ENCODE measurements at places on chromosomes 5 and 9.

DNA sequence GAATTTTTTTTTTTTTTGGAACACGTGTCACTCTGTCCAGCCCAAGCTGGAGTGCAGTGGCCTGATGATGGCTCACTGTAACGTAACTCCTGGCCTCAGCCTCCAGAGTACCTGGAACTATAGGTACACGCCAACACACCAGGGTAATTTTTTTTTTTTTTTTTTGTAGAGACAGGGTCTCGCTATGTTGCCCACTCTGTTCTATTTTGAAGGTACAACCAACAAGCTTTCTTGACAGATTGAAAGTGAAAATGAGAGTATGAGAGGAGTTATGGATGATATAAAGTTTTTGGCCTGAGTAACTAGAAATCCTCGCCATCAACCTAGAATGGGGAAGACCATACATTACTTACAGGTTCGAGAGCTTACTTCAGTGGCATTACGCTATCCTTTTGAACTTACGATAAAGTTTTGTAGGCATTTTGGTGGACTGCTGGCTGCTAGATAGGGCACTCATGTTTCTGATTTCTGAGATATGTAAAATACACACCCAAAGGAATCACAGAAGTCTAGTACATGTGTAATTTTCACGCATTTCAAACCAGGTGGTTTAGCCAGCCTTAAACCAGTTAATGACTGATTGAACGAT, 806 bp upstream of the CDC42SE2 start:
- peak; percentile 22 for DNase-seq

DNA sequence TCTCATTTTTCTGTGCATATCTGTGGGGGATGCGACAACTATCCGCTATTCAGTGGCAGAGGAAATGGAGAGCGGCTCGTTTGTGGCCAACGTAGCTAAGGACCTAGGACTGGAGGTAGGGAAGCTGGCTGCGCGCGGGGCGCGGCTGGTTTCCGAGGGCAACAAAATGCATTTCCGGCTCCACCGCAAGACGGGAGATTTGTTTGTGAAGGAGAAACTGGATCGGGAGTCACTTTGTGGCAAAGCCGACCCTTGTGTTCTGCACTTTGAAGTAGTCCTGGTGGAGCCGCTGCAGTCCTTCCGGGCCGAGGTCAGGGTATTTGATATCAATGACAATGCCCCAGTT, 320 bp downstream of the PCDHB1 start:
- no peak for DNase-seq

- DNase-seq, result no peak
Observed at GRCh38 chr9:2018162-2018643, 3.1 kb downstream of the SMARCA2 start.

- no peak for DNase-seq
Observed at GRCh38 chr5:14929293-14930065, 57.9 kb upstream of the ANKH start.

GRCh38 chr9:27787891-27788290, 214.6 kb upstream of the C9orf72 start:
- DNase-seq, result peak; percentile 62

DNA sequence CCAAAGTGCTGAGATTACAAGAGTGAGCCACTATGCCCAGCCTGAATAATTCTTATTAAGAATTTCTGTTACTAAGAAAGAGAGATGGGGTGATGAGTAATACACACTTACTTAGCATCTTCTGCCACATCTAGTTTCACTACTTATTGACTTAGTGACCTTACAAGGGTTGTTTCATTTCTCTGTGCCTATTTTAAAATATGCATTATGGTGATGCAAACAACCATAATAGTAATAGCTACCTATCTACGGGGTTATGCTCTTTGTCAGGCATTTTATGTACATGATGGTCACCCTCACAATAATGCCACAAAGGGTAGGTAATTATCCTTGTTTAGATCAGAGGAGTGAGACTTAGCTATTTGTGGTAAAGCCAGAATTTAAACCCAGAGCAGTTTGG, 499.0 kb upstream of the SGCD start:
- no peak for DNase-seq

DNA sequence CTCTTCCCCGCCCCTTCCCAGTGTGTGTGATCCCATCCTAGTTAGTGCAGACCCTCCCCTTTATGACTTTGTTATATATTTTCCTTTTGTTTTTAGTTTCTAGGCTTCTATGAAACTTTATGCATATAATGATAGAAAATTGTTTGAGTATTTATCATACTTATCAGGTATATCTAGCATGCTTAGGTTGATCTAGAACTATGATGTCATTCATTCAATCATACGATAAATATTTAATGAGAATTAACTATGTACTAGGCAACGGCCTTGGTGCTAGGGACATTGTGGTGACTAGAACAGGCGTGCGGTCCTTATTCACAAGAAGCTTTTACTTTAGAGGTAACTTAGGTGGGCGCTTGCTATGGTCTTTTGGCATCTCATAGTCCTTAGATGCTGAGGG, 13.6 kb upstream of the ANKRD55 start:
- no peak for DNase-seq

GRCh38 chr5:168270476-168270875, 21.0 kb upstream of the WWC1 start:
- DNase-seq, result peak; percentile 68

DNA sequence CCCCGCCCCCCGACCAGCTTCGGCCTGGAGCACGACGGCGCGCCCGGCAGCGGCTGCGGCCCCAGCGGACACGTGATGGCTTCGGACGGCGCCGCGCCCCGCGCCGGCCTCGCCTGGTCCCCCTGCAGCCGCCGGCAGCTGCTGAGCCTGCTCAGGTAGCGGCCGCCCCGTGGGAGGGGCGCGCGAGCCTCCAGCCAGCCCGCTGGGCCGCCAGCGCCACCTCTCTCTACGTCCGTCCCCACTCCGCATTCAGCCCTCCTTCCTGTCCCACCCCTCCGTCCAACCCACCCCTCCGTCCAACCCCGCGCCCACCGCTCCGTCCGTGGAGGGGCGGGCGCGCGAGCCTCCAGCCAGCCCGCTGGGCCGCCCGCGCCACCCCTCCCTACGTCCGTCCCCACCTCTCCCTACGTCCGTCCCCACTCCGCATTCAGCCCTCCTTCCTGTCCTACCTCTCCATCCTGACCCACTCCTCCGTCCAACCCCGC, 6.5 kb downstream of the ADAMTS13 start:
- DNase-seq, result no peak

DNA sequence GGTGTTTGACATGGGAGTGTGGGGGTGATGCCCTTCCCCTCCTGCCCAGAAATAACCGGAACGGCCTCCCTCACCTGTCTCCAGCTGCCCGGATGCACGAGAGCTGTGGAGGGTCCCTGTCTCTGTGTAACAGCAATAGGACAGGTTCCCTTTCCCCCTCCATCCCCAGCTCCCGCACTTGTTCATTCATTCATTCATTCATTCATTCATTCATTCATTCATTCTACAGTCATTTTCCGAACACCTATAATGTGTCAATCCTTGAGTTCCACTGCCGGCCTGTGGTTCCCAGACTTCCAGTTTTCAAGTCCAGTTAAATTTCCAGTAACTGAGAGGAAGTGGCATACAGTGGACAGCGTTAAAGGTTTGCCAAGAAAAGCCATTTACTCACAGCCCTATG, 7.3 kb downstream of the PRRX2 start:
- no peak for DNase-seq
